ENCODE measurements at places on chromosomes 4 and X.

DNA sequence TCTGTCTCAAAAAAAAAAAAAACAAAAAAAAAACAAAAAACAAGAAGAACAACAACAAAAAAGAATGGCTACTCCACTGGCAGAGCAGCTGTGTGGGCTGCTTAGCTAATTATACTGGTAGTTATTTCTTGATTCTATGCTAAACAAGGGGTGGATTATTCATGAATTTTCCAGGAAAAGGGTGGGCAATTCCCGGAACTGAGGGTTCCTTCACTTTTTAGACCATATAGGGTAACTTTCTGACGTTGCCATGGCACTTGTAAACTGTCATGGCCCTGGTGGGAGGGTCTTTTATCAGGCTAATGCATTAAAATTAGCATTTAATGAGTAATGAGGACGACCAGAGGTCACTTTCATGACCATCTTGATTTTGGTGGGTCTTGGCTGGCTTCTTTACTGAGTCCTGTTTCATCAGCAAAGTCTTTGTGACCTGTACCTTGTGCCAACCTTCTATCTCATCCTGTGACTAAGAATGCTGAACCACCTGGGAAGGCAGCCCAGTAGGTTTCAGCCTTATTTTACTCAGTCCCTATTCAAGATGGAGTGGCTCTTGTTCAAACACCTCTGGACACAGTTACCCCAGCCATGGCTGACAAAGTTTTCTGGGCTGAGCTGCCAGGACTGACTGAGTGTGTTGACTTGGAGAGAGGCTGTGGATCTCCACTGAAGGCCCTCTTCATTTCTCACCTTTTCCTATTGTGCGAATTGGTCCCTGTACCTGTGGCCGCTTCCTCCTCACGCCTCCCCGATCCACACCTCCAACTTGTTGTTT is 1.3 kb upstream of the OCIAD2 start:
- no peak for DNase-seq

GRCh38 chr4:173782660-173783059 is 252.6 kb upstream of the HAND2 start:
- no peak for DNase-seq

- no peak for DNase-seq
Observed at GRCh38 chr4:24472161-24472510, 112.2 kb downstream of the DHX15 start.

GRCh38 chr4:6749340-6750171 is 33.0 kb upstream of the KIAA0232 start:
- no peak for DNase-seq

GRCh38 chr4:102449751-102450352 is 51.3 kb upstream of the NFKB1 start:
- no peak for DNase-seq

DNA sequence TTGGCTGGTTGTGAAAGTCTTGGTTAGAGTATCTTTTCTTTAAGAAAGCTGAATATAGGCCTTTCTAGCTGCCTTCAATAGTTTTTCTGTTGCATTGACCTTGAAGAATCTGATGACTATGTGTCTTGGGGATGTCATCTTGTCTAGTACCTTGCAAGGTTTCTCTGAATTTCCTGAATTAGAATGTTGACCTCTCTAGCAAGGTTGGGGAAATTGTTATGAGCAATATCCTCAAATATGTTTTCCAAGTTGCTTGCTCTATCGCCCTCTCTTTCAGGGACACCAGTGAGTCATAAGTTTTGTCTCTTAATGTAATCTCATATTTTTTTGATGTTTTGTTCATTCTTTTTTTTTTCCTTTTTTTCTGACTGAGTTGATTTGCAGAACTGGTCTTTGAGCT is 194.7 kb downstream of the RAB28 start:
- DNase-seq, result no peak

- peak; percentile 72 for DNase-seq
Observed at GRCh38 chrX:151789179-151789800, 54.7 kb downstream of the CNGA2 start.

DNA sequence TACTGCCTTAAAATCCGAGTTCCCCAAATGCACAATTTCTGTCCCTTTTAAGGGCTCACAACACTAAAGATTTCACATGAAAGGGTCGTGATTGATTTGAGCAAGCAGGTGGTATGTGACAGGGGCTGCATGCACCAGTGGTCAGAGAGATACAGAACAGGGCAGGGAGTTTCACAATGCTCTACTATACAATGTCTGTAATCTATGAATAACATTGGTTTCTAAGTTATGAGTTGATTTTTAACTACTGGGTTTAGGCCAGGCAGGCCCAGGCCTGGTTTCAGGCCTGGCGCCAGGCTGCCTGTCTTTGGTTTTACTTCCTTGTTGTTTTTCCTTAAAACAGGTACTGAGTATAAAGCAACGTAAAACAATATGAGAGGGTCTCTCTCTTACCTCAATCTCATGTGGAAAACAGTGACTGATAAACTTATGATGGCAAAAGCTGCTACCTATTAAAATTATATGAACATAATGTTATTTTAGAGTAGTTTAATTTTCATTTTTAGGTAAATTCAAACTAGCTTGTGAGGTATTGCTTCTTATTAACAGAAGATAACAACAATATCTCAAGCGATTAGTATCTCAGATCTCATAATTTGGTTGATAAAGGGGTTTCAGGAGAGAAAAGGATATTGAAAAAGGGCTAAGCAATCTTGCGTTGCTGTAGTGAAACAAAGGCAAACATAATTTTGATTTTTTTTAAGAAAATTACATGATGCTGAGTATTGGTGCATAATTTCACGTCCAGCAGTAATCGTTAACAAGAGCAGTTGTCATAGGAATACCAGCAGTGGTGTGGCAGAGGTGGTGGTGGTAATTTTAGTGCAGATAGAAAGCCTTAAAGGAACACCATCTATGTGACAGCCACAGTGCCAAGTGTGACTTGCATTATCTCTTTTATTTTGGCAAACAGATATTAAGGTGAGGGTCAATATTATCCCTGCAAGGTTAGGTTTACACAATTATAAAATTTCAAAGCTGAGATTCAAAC is 944.4 kb upstream of the GRID2 start:
- DNase-seq, result no peak

Data from SW 1271 (cell line).